ENCODE measurements at places on chromosomes 11 and 22. TPM values are rescaled to one million over a fixed set of nuclear protein-coding genes. Genes with fewer than 3 reads are reported as not detected.
A peak's percentile ranks its signal among the peaks of the same experiment; 100 is the strongest.

DNA sequence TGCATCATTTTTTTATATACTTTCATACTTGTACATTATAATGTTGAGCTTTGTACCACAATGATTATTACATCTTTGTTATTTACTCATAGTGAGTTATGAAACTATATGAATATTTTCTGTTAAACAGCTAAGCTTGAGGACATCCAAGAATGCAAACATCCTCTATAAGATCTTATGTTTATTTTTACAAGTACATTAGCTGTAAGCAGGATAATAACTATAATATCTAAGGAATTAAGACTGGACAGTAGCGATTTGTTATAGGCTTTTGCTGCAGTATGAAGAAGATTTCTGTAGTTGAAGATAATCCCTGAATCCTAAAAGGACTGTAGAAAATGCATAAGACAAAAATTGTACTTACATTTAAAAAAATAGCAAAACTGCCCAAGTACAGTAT is 176.0 kb downstream of the METTL15 start:
- DNase-seq: no peak

DNA sequence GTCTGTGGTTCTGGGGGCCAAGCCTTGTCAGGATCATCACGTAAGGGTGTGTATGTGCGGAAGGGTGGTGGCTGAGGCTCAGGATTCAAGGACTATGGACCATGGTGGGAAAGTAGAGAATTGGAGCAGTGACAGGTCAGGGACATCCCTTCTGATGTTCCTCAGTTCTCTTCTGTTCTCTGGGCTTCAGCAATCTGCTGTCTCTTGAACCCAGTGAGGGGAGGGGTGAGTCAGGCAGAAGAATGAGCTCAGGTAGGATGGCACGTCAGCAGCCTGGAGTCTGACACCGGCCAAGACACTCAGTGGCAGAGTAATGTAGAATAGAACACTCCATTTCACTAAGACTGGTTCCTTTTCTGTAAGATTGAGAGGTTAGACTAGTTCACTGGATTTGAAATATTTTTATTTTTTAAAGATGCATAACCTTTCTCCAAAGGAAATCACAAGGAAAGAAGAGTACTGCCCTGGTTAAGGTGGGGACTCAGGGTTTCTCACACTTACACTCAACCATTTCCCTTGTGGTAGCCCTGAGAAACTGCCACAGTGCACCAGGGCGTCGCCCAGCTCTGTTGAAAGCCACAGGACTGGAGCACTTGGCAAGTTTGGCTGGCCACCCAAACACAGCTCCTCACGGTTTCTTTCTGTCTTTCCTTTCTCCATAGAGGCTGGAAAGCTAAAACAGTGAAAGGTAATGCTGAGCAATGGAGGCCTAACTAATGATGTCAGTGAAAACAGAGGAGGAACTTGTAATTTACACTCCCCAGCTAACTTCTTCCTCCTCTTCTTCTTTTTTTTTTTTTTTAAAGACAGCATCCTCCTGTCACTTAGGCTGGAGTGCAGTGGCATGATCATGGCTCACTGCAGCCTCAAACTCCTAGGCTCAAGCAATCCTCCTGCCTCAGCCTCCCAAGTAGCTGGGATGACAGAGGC is 23.1 kb upstream of the MICAL2 start:
- DNase-seq: peak; percentile 50

Gene DDT
- total RNA-seq: 148 TPM

DNA sequence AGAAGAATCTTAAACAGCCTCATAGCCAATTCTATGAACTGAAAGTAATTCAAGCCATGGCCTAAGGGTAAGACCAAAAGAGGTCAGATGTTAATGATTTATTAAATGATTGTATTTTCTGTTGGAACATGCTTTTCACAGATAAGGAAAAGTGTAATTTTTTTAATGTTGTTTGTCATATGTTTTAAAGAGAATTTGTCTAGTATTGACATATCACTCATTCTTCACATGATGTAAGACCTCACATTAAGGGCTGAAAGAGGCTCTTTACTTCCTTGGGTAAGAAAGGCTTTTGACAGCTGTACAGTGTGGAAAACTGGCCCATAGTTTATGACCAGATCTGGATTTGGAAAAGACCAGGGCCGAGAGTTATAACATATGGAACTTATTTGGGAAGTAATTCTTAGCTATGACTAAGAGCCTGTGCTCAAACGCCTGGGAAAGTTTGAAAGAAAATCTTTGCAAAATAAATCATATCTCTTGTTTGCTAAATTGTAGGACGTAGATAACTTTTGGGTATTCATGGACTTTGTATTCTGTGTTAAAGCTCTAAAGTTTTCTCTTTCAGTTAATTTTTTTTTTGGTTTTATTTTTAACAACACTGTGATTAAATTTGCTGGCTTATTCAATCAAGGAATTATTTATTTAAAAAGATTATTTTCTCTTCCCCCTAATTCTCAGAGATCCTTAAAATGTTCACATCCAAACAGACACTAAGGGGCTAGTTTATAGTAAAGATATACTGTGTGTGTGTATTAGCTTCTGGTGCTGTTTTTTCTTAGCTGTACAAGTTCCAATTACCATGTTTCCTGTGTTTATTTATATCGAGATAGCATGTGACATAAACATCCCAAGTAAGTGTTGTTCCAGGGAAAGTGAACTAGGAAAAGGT is 162.2 kb downstream of the ARHGAP42 start:
- no peak for DNase-seq

Gene ZP1
- total RNA-seq: not detected

DNA sequence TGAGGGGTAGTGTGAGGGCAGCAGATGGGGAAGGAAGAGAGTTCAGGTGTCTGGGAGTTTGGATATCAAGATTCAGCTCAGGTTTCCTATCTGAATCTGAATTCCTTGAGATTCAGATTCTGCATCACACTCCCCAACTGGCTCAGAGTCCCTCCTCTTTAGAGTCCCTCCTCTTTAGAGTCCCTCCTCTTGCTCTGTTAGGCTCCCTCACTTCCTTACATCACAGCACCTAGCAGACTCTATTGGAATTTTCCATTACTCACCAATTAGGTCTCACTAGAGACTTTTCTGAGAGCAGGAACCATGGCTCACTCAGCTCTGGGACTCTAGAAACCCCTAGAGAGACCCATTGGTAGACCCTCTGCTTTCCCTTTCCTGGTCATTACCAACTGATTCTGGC is 303.4 kb upstream of the SYN3 start:
- no peak for DNase-seq

DNA sequence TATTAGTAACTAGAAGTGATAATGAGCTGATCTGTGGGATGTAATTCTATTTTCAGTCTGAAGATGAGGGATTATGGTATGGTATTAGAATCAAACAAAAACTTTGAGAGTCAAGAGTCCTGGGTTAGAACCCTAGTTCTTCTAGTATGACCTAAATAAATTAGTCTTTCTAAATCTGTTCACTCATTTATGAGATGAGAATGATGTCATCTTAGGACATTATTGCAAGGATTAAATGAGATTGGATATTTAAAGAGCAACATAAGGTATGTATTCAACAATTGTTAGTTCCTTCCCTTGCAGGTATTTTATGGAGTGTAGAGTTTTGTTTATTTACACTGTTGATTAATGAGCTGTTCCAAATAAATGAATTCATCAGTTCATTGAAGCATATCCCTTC is 21.8 kb downstream of the EMSY start:
- no peak for DNase-seq

Gene RAB36
- total RNA-seq: 0.35 TPM

DNA sequence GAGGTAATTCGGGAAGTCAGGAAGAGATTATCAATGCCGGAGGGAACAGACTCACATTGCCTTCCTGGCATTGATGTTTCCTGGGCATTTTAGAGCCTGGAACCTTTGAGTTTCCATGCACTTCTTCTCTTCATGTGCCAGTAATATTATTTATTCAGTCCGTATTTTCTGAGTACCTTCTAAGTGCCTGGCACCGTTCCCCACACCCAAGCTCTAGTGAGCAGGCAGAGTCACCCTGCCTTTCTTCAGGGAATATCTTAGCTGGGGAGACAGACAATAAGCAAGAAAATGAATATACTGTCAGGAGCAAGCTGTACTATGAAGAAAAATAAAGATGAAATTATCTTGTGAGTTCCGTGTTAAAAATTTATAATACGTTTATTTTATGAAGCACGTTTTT is 136.2 kb upstream of the SEZ6L start:
- DNase-seq: no peak

GRCh38 chr11:118924591-118925585 is 838 bp downstream of the BCL9L start:
- DNase-seq: no peak

Gene OR4D5
- not detected for total RNA-seq

GRCh38 chr22:46086577-46087335 is 63.6 kb upstream of the PPARA start:
- DNase-seq: peak; percentile 54

DNA sequence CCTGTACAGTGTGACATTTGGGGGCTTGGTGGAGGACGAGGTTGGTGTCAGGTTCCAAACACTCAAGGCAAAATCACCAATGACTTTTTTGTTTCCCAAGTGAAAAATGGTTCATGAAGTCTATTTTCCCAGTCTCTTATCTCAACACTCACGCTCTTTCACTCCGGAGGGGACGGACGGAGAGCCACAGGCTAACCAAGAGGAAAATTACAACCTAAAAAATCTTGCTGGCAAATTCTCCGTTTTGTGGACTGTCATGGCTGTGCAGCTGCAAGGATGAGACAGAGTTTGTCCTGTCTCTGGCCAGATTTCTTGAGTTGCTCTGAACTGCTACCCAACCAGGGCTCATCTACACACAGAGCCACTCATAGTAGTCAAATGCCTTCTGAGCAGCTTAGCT is 101.2 kb downstream of the ABTB2 start:
- DNase-seq: no peak

Gene OR52E8
- total RNA-seq: not detected

Gene MYRF
- total RNA-seq: 0.16 TPM

GRCh38 chr11:120521176-120521575 is 9.6 kb downstream of the GRIK4 start:
- no peak for DNase-seq

DNA sequence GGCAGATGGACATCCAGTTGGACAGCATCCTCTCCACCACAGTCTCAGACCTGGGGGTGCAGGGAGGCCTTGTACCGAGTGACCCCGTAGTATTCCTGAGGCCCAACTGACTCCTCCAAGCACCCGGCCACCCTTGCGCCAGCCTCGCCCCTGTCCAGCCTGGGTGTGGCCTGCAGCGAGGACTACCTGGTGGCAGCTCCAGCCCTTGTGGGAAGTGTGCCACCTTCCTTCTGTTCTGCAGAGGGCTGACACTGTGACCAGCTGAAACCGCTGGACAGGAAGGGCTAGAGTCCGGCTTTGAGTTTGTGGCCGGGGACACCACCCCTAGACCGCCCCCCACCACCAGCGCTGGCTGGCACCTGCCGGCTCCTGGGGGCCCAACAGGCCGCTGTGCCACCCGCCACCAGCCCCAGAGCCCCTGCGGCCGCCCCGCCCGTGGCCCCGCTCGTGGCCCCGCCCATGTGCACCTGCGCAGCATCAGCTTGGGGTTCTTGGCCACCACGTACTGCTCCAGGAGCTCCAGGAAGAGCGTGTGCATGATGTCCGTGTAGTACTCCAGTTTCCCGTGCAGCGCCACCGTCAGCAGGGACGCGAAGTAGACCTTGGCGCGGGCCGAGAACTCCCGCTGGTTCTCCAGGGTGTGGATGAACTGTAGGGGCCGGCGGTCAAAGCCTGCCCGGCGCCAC is 10.0 kb upstream of the MAPK11 start:
- DNase-seq: no peak

GRCh38 chr11:66881451-66881835 is 24.6 kb downstream of the LRFN4 start:
- DNase-seq: no peak

DNA sequence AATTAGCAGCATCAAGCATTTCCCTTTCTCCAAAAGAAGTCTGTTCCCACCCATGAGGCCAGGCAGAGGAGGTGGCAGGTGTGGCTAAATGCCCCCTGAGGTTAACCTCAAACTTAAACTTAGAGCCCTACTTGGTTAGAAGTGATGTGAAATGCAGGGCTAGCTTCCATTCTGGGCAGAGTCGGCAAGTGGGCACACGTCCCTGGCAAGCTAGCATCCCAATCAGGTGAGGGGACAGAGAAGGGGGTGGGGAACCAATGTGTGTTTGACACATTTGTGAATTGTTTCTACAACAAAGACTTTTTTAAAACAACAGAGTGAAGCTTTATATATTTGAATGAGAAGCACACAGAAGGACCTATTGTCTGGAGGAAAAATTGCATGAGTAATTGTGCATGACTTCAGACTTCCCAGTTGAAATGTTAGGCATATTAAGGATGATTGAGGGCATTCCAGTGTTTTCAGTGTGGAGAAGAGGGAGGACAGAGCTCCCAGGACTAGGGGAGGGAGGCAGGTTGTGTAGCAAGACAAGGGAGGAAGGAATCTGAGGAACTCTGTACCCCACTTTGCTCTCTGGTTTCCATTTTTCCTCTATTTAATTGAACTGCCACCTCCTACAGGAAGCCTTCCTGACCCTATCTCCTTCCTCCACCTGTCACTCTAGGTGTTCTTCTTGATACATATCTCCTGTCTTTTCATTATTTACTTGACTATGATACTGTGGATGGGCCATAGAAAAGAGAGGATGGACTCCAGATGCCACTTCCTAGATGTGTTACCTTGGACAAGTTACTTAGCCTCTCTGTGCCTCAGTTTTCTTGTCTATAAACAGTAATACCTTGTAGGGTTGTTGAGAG is 83.3 kb upstream of the PICALM start:
- no peak for DNase-seq

Gene RASGRP2
- total RNA-seq: 38.4 TPM

- peak; percentile 44 for DNase-seq
Observed at GRCh38 chr22:44351685-44352377, 39.1 kb upstream of the SHISAL1 start.

Data from Right ventricle myocardium superior (tissue), 1 donor.